Sigmoid colon (tissue), 7 donors: ENCODE measurements at places on chromosomes 11 and 22. TPM values are rescaled to one million over a fixed set of nuclear protein-coding genes. Genes with fewer than 3 reads are reported as not detected.

The CASP5 gene
- 43.3 TPM for polyA plus RNA-seq

The SSTR3 gene
- polyA plus RNA-seq, result not detected

The IGHMBP2 gene
- polyA plus RNA-seq, result 8.1 TPM

GRCh38 chr11:63970902-63971301 lies 3.5 kb upstream of the COX8A start:
- DNase-seq, result no peak

DNA sequence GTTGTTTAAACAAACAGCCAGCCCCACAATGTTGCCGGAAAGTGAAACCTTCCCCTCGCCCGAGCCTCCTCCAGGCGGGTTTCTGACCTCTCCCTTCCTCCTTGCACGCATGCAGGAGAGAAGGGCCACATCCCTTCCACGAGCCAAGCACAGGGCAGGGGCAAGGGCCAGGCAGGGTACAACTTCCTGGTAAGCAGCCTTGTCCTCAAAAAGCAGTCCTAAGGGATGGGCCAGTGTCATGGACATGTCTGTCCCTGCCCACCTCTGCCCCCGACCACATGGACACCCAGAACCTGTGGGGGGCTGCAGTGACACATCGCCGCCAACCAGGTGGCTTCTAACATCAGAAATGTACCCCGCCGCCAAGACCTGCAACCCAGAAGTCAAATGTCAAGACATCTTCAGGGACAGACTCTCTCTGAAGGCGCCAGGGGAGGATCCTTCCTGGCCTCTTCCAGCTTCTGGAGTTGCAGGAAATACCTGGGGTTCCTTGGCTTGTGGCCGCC lies 145.3 kb downstream of the CRYBB2 start:
- DNase-seq, result peak; percentile 56

DNA sequence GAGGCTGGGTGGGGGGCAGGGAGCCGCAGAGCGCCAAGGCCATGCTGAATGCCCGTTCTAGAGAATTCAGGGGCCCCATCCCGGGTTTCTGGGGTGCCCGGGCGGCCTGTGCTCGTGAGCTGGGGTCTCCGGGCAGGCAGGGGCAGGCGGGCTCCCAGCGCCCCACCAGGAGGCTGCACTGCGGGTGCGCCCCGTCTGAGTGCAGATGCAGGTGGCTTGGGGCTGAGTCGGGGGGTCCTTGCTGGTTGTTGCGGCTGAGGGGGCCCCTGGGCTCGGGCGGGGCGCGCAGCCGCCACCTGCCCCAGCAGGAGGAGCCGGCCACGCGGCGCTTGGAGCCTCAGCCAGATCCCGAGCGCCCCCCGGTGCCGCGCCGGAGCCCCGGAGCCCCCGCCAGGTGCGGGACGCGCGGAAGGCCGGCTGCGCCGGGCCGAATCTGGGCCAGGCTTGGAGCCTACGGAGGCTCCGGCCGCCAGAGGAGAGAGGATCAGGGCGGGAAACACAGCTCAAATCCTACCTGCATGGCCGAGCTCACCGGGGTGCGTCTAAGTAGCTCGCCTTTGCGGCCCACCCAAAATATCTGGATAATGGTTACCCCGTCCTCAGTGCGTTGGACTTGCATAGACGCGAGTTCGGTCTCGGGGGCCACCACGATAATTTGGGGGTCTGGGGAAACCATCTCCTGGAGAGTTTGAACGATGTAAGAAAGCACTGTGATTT lies 590 bp upstream of the IGF2 start:
- no peak for DNase-seq

DNA sequence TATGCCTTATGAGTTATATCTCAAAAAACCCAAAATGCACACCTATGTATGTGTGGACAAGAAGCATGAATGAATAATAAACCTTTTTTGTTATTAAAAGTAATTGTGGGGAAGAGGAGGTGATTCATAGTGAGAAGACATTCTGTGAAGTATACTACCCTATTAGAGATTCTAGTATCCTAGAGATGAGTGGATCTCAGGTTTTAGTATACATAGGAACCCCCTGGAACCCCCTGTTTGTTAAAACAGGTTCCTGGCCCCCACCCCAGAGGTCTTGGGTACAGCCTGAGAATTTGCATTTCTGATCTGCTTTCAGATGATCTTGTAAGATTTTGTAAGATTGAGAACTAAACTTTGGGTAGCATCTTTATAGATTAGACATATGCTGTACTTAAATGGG lies 17.5 kb downstream of the NUCB2 start:
- no peak for DNase-seq

- no peak for DNase-seq
These were observed 113.7 kb downstream of the PTPRJ start for GRCh38 chr11:48093795-48094642.

GRCh38 chr11:76313913-76314740 lies 66.8 kb downstream of the THAP12 start:
- DNase-seq, result no peak

- DNase-seq, result no peak
These were observed 843 bp downstream of the OR56B1 start for GRCh38 chr11:5737091-5737490.

- no peak for DNase-seq
These were observed 416.5 kb downstream of the GUCY1A2 start for GRCh38 chr11:106601684-106602297.

DNA sequence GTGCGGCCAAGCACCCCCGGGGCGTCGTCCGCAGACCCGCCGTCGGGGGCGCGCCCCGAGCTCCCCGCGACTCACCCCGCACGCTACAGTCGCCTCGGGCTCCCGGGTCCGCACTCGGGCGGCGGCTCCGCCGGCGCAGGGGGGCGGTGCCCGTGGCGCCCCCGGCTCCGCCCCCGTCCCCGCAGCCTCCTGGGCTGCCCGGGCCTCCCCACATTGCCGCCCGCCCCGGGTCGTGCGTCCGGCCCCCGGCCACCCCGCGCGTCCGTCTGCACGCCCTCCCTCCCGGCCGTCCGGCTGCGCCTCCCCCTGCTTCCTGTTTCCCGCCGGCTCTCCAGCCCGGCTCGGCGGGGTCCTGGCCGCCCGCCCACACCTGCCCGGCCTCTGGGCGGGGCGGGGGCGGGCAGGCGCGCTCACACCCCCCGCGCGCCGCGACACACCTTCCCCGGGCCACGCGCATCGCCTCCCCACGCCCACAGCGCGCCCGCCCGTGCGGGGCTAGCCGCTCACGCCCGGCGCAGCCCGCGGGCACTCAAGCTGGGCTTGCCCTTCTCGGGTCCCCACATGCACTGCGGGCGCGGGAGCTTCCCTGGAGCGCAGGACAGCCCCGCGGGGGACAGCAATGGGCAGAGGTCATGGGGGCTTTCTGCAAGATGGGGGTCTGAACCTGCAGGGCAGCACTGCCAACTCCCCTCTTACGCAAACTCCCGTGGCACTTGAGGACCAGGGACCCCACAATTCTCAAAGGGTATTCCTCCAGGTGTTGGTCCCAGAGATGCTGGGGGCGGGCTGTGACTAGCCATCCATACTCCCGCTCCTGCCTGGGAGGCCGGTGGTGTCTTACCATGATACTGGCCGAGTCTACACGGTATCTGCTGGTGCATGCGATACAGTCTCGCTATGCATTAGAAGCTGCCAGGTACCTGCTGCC lies at the start of gene CARD10:
Gene CARD10 (minus strand): TSS at position 148 of the 928 bp plus-strand sequence. CDS start 215 bp downstream, outside the sequence.
- no peak for DNase-seq
